Muscle of leg (tissue), 16 donors: ENCODE measurements at places on chromosomes 3 and 15.

DNA sequence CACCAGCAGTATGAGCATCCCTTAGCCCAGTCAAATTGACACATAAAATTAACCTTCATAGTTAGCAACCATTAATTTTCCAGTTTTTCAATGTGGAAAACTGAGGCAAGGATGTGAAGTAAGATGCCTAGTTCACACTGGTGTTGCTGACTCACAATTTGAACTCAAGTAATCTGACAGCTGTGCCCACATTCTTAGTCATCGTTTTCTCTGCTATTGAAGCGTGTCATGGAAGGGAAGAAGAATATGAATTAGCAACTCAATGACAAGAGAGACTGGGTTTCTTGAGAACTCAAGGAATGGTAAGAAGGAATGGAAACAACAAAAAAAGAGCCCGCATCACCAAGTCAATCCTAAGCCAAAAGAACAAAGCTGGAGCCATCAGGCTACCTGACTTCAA is 261.4 kb downstream of the EPHA3 start:
- no peak for DNase-seq

DNA sequence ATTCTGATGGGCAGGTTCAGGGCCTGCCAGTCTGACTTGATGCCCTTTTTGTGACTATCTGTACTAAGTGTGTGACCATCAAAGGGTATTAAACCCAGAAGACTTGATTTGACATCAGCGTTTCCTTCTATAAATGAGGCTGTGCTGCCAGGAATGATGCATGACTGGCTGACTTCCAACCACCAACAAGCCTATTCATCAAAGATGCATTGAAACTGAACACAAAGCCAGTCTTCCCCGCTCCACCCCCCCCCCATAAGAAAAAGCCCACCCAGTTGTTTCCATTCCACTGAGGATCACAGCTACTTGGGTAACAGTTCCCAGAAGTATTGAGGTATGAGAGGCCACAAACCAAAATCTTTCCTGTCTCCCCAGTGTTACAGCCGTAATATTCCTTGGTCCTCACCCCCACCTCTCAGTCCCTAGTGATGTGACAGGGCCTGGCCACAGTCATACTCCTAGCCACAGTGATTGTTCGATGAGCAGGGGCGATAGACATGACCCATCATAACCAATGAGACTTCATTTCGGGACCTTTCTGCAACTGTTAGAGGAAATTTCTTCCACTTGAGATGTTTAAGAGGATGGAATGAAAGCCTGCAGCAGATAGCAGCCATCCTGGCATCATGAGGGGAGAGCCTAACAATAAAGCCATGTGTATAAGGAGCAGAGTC is 22.6 kb downstream of the SH3BP5 start:
- DNase-seq: peak; percentile 57

DNA sequence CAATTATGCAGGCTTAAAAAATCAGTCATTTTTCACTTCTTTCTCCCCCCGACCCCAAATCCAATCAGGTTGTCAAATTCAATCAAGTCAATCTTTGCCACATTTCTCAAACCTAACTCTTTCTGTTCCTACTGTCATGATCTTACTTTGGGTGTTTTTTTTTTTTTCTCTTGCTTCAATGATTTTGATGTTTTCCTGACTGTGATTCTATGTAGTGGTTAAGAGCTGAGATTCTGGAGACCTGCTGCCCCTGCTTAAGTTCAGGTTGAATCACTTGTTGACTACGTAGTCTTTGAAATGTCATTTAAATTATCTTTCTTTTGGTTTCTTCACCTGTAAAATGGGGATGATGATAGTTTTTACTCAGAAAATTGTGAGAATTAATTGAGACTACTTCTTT is 117.5 kb downstream of the TPRG1 start:
- DNase-seq: no peak

DNA sequence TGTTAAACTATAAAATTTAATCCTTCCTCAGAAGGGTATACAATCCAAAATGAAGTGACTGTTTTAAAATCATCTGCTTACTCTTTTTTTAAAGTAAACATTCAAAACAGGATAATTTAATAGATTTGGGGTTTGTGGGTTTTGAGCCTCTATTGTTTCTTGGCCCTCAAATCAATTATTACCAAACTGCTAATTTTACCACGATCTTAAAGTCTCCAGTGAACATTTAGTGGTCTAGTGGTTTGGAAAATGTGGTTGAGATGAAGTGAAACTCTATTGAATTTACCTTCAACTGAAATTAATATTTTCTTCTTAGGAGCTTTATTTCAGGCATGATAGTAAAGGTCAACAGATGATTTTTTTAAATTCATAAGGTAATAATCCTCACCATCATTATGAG is 11.2 kb upstream of the ATP11B start:
- no peak for DNase-seq

GRCh38 chr3:138065949-138066348 is 49.5 kb downstream of the DZIP1L start:
- DNase-seq: no peak

- no peak for DNase-seq
Measured at GRCh38 chr3:139093840-139094239, 49.1 kb upstream of the PRR23C start.

DNA sequence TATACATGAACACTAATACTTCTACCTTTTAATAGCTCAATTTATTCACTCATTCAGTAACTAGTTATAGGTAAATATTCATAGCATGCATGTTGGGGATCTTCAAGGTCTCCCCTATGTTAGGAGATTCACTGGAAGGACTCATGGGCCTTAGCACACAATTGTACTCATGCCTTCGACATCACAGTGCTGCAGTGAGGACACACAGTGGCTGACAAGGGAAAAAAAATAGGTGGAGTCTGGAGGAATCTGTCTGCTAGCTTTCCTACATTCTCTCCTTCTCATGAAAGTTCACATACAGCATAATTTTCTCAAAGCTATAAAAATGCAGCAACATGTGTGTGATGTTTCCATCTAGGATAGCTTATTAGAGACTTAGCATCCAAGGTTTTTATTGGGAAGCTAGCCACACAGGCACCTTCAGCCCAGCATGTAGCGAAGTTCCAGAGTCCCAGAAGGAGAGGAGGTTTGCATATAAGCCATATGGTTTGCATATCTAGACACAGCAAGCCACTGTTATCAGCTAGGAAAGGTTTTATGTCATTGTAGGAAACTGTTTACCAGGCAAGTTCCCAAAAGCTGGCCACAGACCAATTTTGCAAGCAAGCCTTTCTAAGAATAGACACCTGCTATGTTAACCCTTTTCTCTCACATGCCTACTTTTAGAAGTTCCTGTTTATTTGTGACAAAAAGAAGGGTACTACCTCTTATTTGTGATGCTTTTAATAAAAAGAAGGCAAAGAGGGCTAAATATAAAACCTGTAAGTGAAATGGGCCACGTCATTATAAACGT is 46.4 kb downstream of the MORC1 start:
- peak; percentile 33 for DNase-seq

DNA sequence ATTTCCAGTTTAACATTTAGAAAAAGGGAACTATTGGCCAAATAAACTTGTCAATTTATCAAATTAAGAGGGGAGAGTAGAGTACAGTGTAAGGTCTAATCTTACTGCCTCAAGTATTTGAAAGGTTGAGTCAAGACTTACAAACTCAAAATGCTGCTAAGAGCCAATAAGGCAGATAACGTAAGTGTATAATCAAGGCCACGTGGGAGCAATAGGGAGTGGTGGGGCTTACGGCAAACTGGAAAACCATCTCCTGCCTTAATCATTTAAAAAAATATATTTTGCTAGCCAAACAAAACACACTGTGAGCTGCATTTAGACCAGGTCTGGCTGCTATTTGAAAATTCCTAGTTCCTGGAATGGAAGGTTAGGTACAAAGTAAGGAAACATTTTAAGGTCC is 107.3 kb upstream of the FRMD4B start:
- no peak for DNase-seq

DNA sequence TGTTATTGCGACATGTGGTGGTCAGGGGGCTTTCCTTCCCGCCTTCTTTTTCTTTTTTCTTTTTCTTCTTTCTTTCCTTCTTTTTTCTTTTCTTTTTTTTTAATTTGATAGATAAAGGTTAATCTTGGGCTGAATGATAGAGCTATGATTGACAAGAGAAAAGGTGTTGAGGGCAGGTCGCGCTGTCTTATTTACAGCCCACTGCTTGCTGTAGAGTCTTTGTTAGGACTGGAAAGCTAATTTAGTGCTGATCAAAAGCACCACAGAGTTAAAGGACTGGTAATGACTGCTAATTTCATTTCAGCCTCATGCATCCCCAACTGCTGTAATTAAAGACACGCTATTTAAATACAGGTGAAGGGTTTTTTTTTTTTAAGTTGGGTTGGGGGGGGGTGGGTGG is 10.6 kb upstream of the SOX2 start:
- DNase-seq: no peak

- DNase-seq: no peak
Measured at GRCh38 chr3:180973543-180973942, 16.0 kb downstream of the DNAJC19 start.

DNA sequence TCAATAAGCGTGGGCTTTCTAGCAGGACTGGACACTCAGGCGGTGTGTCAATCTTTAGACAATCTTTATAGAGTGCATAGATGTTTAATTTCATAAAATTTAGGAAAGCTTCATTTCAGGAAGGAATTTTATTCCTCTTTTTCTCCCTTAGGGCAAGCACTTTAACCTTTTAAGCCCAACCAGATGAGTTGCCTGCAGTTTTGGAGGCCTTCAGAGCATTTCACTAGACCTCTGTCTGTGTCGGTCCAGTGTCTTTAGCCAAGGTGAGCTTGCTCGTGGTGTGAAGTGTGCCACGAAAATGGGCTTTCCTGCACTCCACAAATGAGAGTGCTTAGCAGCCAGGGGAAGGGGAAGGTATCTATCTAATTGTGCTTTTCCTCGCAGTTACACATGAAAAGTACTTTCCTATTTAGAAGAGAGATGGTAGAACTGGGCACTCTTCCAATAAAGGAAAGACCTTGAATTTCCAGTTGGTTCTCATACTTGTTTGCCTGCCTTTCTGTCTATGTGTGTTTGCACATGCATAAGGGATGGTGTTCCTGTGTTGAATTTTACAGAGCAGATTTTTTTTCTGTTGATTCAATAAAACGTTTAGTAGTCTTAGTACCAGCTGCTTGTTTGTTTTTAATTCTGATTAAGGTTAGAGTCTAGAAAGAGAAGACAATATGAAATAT is 53.6 kb downstream of the FEZF2 start:
- peak; percentile 2 for DNase-seq

DNA sequence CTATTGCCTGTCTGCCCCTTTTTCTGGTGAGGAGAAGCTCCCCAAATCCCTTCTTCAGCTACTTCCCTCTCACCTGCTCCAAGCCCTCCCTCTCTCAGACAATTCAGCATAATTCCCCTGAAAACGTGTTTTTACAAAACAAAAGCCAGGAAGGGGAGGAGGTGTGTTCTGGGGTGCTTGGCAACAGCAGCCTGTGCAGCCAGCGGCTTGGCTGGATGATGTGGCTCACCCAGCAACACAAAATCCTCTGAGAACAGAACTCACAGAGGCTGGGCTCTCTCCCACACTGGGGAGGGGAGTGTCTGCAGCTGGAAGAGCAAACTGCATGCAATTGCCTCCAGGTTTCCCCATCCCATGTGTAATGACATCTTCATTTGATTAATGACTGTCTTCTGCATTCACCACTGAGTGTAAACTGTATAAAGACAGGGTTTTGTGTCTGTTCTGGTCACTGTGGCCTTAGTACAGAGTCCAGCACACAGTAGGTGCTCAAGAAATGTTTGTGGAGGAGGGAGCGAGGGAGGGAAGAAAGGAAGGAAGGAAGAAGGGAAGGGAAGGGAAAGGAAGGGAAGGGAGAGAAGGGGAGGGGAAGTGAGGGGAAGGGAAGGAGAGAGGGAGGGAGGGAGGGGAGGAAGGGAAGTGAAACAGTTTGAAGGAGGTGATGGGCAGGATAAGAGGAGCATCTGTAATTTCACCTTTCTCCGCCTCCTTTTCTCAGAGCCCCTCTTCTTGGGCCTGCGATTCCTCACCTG is 70.1 kb upstream of the GLCE start:
- DNase-seq: peak; percentile 91

- no peak for DNase-seq
Measured at GRCh38 chr3:101261506-101261905, 58.9 kb downstream of the IMPG2 start.

GRCh38 chr15:101427606-101428487 is 61.7 kb downstream of the PCSK6 start:
- no peak for DNase-seq

DNA sequence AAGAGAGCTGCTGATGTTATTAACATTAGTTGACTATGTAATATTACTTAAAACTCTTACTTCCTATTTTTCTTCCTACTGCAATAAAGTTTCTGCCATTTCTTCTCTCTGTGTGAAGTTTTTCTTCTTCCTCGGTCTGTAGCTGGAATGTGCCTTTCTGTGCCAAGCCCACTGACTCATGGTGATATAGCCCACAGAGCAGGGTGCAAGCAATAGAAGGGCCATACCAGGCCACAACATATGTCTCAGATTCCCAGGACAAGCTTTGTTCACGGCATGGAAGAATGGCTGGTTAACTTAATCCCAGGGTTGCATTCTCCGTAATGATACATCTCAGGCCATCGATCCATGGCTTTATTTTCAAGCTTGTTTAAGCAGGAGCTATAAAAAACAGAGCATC is 815.3 kb downstream of the TUSC7 start:
- DNase-seq: no peak

DNA sequence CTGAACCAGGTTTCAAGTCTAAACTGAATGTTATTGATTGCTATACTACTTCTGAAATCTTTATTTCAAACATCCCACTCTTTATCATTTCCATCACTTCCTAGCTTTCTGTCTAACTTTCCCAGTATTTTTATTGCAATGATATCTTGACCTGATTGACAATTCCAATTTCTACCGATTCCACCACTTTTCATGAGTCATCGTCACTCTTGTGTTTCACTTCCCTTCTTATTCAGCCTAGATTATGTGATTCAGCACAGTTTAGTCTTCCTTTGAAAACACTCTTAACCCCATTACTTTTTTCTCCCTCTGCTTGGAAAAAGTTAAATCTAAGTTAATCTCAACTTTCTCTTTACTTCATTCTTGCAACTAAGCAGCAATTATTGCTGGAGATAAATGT is 62.6 kb downstream of the SLC7A14 start:
- DNase-seq: no peak

DNA sequence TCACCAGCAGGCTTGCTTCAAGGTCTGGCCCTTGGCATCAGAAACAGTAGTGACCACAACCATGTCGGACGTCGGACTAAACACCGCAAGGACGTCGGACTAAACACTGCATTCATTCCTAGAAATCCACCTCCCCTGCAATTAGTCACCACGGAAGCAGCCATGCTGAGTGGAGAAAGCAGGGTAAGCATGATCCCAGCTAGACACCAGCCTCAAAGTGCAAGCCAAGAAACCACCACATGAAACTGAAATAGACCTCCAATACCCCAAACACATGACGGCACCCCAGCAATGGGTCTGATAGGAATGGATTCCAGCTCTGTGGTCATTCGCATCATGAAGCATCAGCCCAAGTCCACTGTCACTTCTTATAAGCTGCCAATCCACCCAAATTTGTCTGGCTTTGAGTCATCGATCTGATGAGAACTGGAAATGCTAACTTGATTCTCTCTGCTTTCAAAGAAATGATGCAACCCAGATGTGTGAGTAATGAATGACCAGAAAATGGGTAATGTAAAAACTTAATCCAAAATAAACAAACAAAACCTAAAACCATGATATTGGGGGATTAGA is 348.3 kb upstream of the TMCO5A start:
- no peak for DNase-seq
